ENCODE measurements at places on chromosomes 1 and 21. TPM values are rescaled to one million over a fixed set of nuclear protein-coding genes. Genes with fewer than 3 reads are reported as not detected.

The KISS1 gene
- not detected for total RNA-seq

The ILDR2 gene
- total RNA-seq = 6.2 TPM

The DENND1B gene
- 9.0 TPM for total RNA-seq

The HJV gene
- total RNA-seq = not detected

The PBXIP1 gene
- 12.7 TPM for total RNA-seq

The PBX1 gene
- 0.48 TPM for total RNA-seq

The FAM163A gene
- total RNA-seq = not detected

The FOXD2 gene
- 0.16 TPM for total RNA-seq

The AXDND1 gene
- total RNA-seq = 0.69 TPM

The CSMD2 gene
- total RNA-seq = not detected

The LRRC47 gene
- total RNA-seq = 49.6 TPM

The IL22RA1 gene
- not detected for total RNA-seq

The OLFM3 gene
- not detected for total RNA-seq

The SPRR2F gene
- not detected for total RNA-seq

The CD84 gene
- total RNA-seq = 7.7 TPM

The NUCKS1 gene
- total RNA-seq = 84.5 TPM

The CELA2A gene
- 0.53 TPM for total RNA-seq

The MTMR11 gene
- total RNA-seq = 2.5 TPM

The MRPS15 gene
- 133 TPM for total RNA-seq

The IL12RB2 gene
- 81.2 TPM for total RNA-seq

The PRDM2 gene
- 39.7 TPM for total RNA-seq

The CRB1 gene
- not detected for total RNA-seq

The CLCA4 gene
- not detected for total RNA-seq

The PALMD gene
- total RNA-seq = not detected

The CFAP74 gene
- total RNA-seq = not detected

The ESPN gene
- 0.42 TPM for total RNA-seq

The MYOG gene
- not detected for total RNA-seq

The MPL gene
- not detected for total RNA-seq

The GORAB gene
- 9.7 TPM for total RNA-seq

The PDC gene
- not detected for total RNA-seq

The GRIK1 gene
- total RNA-seq = not detected

The OR2T11 gene
- not detected for total RNA-seq

The PLA2G2F gene
- not detected for total RNA-seq

The PINK1 gene
- 1.6 TPM for total RNA-seq

The HES2 gene
- not detected for total RNA-seq

The HHAT gene
- 0.71 TPM for total RNA-seq

The DCAF8 gene
- 68.4 TPM for total RNA-seq

The SH2D1B gene
- not detected for total RNA-seq

The KIF21B gene
- total RNA-seq = 30.3 TPM

The ETV3L gene
- not detected for total RNA-seq

The CD1B gene
- not detected for total RNA-seq

The LRRC53 gene
- not detected for total RNA-seq

The ANGPTL1 gene
- not detected for total RNA-seq

The KCNJ9 gene
- total RNA-seq = not detected

The SRM gene
- total RNA-seq = 622 TPM

The KRTAP19-1 gene
- not detected for total RNA-seq

The SH2D2A gene
- 214 TPM for total RNA-seq

The AMY2A gene
- 0.90 TPM for total RNA-seq

The LCE6A gene
- total RNA-seq = not detected

The SEMA4A gene
- total RNA-seq = 51.5 TPM

The LCK gene
- 187 TPM for total RNA-seq

The ATP6V1G3 gene
- total RNA-seq = not detected

The C1QA gene
- not detected for total RNA-seq

The PLA2G2D gene
- total RNA-seq = not detected

The AIRE gene
- total RNA-seq = not detected

The PPIAL4G gene
- not detected for total RNA-seq

The TNFRSF8 gene
- total RNA-seq = 14.9 TPM

The LRRC8C gene
- 74.3 TPM for total RNA-seq

The TDRD10 gene
- not detected for total RNA-seq

The KCNJ10 gene
- total RNA-seq = not detected
